ENCODE measurements at places on chromosomes 5 and 9.

DNA sequence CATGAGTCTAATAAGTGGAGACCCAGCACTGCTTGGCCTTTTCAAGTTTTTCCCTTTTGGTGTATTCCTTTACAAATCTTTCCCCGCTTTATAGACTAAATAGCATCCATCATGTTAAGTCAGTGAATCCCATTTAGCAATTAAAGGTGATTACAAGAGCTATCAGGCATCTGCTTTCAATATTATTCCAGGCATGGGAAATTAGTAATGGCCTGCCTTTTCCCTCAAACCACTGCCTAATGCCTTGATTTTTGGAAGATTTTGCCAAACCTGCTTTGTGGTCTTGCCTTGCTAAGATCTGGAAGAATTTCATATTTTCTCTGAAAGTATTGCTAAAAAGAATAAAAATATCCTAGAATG, 102.8 kb upstream of the GNA14 start:
- no peak for DNase-seq

- DNase-seq = no peak
These were observed 597.9 kb downstream of the PTPRD start for GRCh38 chr9:10014889-10015288.

DNA sequence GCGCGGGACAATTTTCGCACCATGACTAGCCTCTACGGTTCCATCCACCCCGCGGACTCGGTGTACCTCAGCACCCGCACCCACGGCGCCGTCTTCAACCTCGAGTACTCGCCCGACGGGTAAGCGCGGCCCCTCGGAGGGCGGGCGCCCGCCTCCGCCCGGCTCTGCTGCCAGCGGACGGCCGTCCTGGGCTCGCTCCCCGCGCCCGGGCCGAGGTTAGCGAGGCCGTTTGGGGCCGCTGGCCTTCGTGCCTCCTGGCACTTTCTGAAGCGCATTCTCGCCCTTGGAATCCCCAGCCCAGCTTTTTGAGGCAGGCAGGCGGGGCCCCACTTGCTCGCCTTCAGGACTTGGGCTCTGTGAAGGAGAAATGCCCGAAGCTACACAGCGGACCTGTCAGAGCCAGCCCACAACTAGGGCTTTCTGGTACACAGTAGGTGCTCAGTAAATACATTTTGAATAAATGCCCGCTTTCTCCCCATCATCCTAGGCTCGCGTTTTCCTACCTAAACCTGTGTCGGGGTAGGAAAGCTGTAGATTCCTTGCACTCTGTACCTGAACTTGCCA, 772 bp downstream of the DCAF10 start:
- DNase-seq = peak; percentile 7

DNA sequence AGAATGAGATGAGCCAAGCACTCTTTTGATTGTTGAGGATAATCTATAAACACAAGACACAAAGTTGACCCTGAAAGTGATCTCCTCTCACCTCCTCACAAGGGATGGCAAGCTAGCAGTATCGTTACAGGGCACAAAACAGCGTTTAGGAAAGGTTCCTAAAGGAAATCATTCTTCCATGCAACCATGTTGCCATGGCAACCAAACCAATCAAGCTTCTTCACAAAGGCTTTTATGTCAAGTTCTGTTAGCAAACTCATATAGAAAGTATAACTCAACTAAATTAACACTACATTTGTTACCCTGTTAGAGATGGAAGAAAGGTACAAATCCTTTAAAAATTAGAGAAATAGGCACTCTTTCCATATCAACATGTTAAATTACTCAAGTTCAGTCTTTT, 1016.8 kb upstream of the DMAC1 start:
- DNase-seq = no peak

DNA sequence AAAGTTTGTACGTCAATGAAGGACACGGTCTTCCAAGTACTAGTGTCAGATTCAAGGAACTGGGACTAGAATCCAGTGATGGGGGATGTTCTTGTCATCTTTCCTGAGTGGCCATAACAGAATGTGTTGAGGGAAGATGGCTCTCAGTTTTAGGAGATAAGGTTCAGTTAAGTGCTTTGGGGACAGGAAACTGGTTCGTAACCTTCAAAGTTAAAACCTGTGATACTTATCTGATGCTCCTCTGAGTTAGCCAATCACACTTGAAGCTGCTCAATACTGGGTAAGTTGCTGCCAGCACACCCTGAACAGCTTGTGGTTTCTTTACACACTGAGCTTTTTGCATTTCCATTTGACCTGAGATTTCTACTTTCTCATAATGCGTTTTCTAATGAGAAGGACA, 64.4 kb downstream of the PIK3R1 start:
- no peak for DNase-seq

DNA sequence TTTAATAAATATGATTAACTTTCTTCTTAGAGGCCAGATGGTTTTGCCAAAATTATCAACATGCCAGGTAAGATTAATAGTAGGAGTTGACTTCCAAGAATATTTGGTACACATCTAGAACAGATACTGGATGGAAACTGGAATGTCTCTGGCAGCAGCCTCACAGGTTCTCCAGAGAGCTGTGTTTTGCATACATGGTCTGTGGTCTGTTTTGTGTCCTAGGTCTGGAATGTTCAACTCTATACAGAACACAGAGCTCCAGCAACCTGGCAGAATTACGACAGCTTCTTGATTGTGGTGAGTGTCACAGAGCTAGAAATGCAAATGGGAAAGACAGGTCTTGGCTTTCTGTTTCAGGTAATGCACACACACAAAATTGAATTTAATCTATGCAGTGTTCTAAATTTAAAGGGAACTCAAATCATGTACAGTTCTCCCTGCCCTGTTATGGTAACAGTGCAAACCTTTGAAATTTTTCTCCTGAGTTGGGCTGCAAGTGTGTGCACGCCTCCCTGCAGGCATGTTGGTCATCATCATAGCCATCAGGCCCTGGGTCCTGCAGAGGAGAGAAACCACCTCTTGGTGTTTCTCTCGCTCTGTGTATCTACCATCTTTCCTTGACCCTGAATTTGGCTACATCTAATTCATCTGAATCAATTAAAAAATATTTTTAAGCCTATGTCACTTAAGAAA, 58.3 kb downstream of the PIK3R1 start:
- DNase-seq = no peak

- DNase-seq = no peak
These were observed 86.3 kb downstream of the STK10 start for GRCh38 chr5:172101547-172102217.

- peak; percentile 12 for DNase-seq
These were observed 123.1 kb downstream of the LIFR start for GRCh38 chr5:38433160-38433861.

GRCh38 chr9:137919649-137920141, 42.1 kb downstream of the CACNA1B start:
- DNase-seq = no peak

- DNase-seq = no peak
These were observed 2.3 kb downstream of the STKLD1 start for GRCh38 chr9:133378408-133378962.

- no peak for DNase-seq
These were observed 24.1 kb upstream of the MTAP start for GRCh38 chr9:21778304-21778703.

DNA sequence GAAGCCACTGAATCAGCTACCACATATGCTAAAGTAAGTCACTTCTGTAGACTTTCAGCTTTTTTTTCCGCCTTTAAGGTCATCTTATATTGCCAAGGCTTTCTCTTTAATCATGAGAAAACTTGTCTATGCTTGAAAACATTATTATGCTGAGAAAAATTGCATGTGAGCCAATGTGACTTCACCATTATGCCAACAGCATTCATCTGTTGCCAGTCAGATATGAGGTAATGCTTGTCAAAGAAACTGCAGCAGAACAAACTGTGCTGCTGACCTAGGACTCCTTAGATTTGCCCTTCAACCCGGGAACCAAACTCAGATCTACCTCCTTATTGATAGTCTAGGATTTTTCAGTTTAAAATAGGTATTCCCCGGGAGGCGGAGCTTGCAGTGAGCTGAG, 34.3 kb downstream of the SLC44A1 start:
- DNase-seq = no peak

DNA sequence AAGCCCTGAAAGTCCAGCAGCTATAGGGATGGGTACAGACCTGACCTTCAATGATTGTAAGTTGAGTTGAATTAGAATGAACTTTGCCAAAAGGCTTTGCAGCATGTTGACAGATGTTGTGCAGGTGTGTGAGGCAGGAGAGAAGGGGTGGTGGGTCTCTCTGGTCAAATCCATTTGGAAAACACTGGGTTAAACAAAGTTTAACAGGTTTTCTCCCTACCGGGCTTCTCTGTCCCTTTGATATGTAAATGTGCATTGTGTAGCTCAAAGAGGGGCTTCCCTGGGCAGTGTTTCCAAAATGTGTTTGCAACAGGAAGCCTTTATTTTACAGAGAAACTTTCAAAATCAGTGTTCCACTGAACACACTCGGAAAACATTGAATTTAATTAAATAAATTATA, 72.1 kb upstream of the BRINP1 start:
- no peak for DNase-seq

GRCh38 chr9:124381170-124381945, 33.9 kb downstream of the PSMB7 start:
- DNase-seq = peak; percentile 14

- no peak for DNase-seq
These were observed 167.1 kb downstream of the PAM start for GRCh38 chr5:102922111-102922720.

DNA sequence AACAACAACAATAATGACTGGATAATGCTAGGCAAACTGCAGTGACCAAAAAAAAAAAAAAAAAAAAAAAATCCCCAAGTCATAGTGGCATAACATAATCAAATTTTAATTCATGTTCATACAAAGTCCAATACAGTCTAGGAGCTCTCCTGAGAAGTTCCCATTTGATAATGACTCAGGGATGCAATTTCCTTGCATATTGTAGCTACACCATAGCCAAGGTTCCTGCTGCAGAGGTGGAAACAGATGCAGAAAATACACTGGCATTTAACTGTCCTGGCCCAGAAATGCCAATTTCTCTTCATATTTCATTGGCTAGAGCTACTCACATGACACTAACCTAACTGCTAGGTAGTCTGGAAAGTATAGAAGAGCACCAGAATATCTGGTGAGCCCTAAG, 72.2 kb upstream of the SLC12A2 start:
- DNase-seq = no peak

DNA sequence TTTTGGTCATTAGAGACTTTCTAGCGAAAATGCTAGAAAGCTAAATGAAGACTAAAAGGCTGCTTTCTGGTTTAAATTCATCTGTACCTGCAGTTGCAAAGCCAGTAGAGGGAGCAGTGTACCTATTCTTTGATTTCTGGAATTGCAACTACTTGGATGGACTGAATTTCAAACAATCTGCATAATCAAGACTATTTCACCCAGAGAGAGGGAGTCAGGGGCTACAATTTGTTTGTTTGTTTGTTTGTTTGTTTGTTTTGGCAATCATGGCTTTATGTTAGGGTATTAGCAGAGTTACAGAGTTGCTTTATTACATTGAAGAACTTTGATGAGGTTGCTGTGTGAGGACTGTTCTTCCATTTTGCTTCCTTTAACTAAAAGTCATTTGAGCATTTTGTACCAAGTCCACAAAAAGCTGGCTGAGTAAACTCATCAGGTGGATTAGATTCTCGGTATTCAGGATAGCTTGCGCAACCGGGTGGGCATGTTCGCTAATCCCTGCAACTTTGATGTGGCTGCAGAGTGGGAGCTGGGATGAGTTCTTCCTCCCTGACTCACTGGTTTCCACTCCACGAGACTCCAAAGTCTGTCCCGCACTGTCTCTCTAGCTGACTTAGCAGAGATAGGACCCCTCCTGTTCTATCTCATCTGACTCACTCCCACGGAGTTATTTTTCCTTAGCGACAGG, 80.0 kb upstream of the TUT7 start:
- DNase-seq = peak; percentile 80

GRCh38 chr5:67085616-67086015, 111.0 kb downstream of the CD180 start:
- no peak for DNase-seq

DNA sequence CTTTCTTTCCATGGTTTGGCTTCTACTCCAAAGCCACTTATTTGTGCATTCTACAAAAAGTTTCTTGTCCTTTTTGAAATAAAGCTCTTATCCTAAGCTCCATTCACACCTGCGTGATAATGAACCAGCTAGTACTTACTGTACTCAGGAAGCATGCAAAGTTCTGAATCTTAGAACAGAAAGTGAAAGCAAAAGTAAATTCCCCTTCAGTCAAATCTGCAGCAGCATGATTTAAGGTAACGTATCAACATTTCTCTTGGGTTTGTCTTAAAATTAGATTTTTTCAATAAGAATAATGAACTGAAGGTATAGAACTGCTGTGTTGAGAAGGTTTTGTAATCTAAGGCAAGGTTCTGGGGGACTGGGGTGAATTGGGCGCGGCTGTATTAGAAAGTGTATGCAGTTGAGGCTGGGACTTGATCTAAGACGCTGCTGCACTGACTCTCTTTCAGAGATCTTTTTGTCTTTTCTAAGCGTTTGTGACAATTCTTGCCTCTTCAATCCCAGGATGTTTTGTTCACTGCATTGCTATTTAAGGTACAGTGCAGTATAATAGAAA, at the start of gene ERAP2:
Gene ERAP2 (plus strand): TSS at position 209 of the 559 bp plus-strand sequence. CDS start 3,186 bp downstream, outside the sequence.
- DNase-seq = peak; percentile 68

- peak; percentile 44 for DNase-seq
These were observed 1854.6 kb upstream of the WWC1 start for GRCh38 chr5:166436872-166437271.

- no peak for DNase-seq
These were observed 56.7 kb downstream of the ROPN1L start for GRCh38 chr5:10498350-10498749.

DNA sequence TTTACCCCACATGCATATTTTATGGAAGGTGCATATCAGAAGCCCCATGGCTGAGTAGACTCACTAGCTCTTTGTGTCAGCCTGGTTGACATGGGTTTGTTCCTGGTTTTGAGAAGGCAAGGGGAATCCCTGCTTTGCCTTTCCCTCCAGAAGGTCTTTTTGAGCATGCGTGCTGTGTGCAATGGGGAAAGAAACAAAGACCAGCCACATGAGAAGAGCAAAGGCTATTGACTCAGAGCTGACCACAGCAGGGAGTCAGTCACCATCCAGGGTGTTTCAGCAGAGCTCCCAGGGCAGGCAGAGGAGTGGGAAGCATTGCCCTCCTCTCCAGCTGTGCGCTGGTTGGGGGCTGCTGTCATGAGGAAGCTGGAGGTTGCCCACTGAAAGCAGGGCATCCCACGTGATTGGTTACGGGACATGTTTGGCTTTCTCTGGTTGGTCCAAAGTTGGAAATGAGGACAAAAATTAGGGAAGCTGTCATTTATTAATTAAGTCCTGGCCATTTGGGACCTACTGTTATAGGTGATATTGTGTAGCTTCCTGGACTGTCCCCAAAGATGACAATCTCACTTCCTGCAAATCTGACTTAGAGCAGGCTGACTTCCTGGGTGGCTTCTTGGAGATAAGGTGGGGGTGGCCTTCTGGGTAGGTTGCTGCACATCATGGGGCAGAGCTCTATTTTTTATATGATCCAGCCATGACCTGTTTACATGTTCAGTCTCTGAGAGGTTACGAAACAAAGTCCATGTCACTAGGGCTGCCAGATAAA, 48.9 kb upstream of the TDRD7 start:
- no peak for DNase-seq

GRCh38 chr5:3252235-3252634, 343.4 kb upstream of the IRX1 start:
- no peak for DNase-seq

GRCh38 chr5:59790776-59791475, 102.6 kb downstream of the PDE4D start:
- no peak for DNase-seq

GRCh38 chr9:87694236-87694755, 31.6 kb upstream of the CTSL start:
- DNase-seq = no peak

Measured in kidney glomerular epithelial cell (primary cell).